ENCODE measurements at places on chromosomes 7 and 10. TPM values are rescaled to one million over a fixed set of nuclear protein-coding genes. Genes with fewer than 3 reads are reported as not detected.

GRCh38 chr7:83996879-83997278 is 197.7 kb downstream of the SEMA3A start:
- H3K4me1 ChIP-seq = no peaks in the 10 kb centered on the region
- no peaks in the 10 kb centered on the region for H3K27me3 ChIP-seq
- no peak overlapping the region for H3K27ac ChIP-seq
- no peak overlapping the region for H3K4me3 ChIP-seq

DNA sequence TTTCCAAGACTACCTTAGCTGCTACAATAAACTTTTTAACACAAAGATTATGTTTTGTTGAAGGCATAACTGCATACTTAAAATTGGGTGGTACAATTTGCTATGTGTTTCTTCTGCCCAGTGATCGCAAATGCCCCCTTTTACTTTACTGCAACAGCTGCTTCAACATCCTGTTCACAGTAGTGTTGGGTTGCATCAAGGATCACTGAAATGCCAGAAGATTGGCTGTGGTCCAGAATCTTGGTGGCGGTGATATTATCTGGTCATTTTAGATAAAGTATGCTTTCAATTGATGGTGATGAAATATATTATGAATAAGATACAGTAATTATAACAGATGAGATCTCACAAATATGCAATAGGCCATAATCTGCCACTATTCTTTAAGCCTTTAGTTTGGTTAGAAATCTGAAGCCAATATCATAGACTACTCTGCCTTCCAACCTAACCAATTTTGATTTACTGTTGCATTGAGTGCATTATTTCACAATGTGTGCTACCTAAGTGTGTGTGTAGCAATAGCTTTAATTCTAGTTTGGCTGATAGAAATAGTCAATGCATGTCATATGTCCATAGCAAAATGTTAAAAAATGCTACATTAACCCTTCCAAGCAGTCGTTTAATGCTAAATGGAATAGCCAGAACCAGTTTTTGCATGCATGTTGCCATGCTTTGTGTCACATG is 29.8 kb upstream of the ING3 start:
- H3K4me1 ChIP-seq = no peaks in the 10 kb centered on the region
- no peak overlapping the region for H3K4me3 ChIP-seq
- DNase-seq = no peak
- no peak overlapping the region for H3K27ac ChIP-seq

GRCh38 chr10:58063861-58064480 is 203.7 kb downstream of the IPMK start:
- no peak overlapping the region for H3K4me3 ChIP-seq
- no peak for DNase-seq
- no peak overlapping the region for H3K27ac ChIP-seq
- no peaks in the 10 kb centered on the region for H3K27me3 ChIP-seq
- no peaks in the 10 kb centered on the region for H3K36me3 ChIP-seq
- H3K4me1 ChIP-seq = peaks cover 2% of the 10 kb centered on the region

DNA sequence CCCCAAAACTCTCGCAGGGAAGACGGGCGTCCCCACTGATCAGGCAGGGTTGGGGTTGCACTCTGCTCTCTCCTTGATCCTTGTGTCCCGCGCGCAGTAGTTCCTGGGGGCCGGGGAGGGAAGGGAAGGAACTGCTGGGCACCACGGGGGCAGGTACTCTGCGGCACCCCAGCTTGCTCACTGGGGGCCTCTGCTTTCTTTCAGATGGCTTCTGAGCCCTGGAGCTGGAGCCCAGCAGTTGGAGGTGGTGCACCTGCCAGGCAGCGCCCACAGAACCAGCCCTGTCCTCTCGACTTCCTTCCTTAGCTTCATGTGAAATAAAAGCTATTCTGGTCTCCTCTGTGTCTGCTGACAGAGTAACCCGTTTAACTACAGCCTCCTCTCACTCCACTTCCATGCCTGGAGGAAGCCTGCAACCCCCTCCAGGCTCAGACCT is 12.2 kb downstream of the PLAC9 start:
- H3K36me3 ChIP-seq = peaks cover 13% of the 10 kb centered on the region
- H3K4me1 ChIP-seq = no peaks in the 10 kb centered on the region
- DNase-seq = no peak
- H3K27ac ChIP-seq = no peak overlapping the region
- H3K27me3 ChIP-seq = no peaks in the 10 kb centered on the region
- no peak overlapping the region for H3K4me3 ChIP-seq

GRCh38 chr10:77625379-77625778 is 12.2 kb downstream of the KCNMA1 start:
- H3K36me3 ChIP-seq = no peaks in the 10 kb centered on the region
- DNase-seq = no peak
- no peak overlapping the region for H3K4me3 ChIP-seq
- H3K27ac ChIP-seq = no peak overlapping the region

GRCh38 chr10:121266370-121266769 is 331.9 kb downstream of the FGFR2 start:
- H3K4me1 ChIP-seq = no peaks in the 10 kb centered on the region
- DNase-seq = no peak
- H3K27me3 ChIP-seq = no peaks in the 10 kb centered on the region
- H3K27ac ChIP-seq = no peak overlapping the region
- no peaks in the 10 kb centered on the region for H3K36me3 ChIP-seq

DNA sequence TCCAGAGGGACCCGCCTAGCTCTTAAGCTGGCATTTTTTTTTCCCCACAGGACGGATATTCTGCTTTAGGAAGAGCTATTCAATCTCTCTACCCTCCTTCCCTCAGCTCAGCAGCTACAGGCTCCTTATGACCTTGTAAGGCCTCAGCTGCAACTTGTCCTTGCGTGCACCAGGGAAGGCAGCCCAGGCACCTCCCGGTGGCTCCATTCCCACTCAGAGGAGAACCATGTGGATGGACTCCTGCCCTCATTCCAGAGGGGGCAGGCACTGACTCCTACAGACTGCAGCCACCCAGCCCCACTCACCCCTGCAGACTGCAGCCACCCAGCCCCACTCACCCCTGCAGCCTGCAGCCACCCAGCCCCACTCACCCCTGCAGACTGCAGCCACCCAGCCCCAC is 73.7 kb downstream of the ITIH5 start:
- no peak overlapping the region for H3K4me3 ChIP-seq
- no peaks in the 10 kb centered on the region for H3K36me3 ChIP-seq
- H3K27me3 ChIP-seq = no peaks in the 10 kb centered on the region
- no peak overlapping the region for H3K27ac ChIP-seq
- no peak for DNase-seq
- H3K4me1 ChIP-seq = no peaks in the 10 kb centered on the region

DNA sequence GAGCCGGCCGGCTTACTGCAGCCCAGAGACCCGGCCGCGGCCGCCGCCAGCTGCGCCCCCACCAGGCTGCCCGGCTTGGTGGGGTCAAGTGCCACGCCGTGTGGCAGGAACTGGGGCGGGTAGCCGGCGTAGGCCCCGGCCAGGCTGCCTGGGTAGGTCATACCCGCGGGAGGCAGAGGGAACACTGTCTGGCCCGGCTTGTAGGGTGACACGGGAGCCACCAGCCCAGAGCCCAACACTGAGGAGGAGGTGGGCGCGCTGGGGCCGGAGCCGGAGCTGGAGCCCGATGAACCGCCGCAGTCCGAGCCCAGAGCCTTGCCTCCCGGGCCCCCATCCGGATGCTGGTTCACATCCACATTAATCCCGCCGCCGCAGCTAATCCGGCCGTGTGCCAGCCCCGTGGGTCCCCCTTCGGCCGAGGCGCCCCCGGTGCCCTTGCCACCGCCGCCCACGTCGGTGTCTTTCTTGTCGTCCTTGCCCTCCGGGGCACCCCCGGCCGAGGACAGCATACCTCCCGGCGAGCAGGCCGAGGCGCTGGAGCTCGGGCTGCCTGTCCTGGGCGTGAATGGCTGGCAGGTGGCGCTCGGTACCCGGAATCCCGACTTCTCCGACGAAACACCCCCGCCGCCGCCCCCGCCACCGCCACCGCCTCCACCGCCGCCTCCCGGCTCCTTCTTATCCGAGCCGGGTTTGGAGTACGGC is 2.0 kb downstream of the ZNF503 start:
- peaks cover 2% of the 10 kb centered on the region for H3K4me1 ChIP-seq
- peaks cover 83% of the 10 kb centered on the region for H3K27me3 ChIP-seq
- no peak overlapping the region for H3K4me3 ChIP-seq
- peak overlapping the region; percentile 38 for H3K27ac ChIP-seq

DNA sequence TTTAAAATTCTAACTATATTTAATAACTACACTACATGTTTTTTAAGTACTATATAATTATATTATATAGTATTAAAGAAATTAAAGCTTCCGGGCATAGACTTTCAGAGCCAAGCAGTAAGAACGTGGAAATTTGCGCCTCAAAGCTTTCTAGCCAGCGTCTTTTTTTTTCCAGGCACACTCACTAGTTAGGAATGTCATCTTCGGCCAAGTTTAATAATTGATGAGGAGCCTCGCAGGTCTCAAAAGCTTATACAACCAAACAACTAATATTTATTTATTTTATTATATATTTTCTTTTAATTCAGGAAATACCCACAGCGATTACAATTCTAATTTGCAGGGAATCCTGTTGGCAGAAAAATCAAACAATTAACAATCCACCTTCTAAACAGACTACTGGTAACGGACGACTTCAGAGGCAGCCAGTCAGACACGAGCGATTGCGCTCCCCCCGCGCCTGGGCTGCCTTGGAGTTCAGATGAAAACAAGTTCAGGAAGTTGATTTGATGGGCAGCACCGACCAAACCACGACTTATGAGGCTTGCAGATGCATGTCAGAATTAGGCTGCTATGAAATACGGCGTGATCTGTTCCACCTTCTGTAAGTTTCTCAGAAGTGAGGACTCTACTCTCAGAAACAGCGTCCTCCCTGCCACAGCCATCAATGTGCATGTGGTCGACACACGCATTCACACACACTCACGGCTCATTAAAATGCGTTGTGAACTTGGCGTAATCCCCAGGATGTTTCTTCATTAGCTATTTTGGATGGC is 431.8 kb upstream of the MGMT start:
- DNase-seq = no peak
- no peak overlapping the region for H3K4me3 ChIP-seq

- H3K27ac ChIP-seq = peak overlapping the region; percentile 4
- H3K4me3 ChIP-seq = no peak overlapping the region
- H3K4me1 ChIP-seq = no peaks in the 10 kb centered on the region
- H3K27me3 ChIP-seq = no peaks in the 10 kb centered on the region
These were observed 22.0 kb downstream of the SORCS3 start for GRCh38 chr10:104663076-104663475.

The HABP2 gene
- 1.6 TPM for total RNA-seq

The FGFR2 gene
- 65.8 TPM for total RNA-seq

The CALML3 gene
- not detected for total RNA-seq

The ZNF438 gene
- 3.0 TPM for total RNA-seq

The COL1A2 gene
- 209 TPM for total RNA-seq

The PNLIPRP2 gene
- 0.79 TPM for total RNA-seq

The GALNT17 gene
- 48.4 TPM for total RNA-seq

All from endodermal cell (in vitro differentiated cells).